ENCODE measurements at places on chromosomes 2 and 18.

DNA sequence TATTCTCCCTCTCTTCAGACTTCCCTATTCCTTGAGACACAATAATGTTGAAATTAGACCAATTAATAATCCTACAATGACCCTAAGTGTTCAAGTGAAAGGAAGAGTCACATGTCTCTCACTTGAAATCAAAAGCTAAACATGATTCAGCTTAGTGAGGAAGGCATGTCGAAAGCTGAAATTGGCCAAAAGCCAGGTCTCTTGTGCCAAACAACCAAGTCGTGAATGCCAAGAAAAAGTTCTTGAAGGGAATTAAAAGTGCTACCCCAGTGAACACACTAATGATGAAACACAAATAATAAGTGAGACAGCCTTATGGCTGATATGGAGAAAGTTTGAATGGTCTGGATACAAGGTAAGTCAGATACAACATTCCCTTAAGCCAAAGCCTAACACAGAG is 115.4 kb downstream of the PXDN start:
- no peak for DNase-seq

DNA sequence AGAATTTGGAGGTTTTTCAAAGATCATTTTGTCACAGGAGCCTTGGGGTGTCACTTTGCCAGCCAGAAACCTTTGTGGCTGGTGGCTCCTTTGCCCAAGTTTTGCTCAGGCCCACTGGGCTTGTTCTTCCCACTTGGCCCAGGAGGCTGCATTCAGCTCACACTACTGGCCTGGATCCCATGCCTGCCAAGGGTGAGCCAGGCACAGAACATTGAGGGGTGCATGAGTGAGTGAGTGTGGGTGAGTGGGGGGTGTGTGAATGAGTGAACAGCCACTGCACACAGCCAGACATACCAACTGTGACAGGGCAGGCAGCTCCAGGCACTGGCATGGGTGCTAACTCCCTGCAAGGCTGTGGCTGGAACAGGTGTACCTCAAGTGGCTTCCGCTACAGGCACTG is 39.6 kb downstream of the FAM171B start:
- no peak for DNase-seq

GRCh38 chr18:35703043-35703688 is 121.6 kb downstream of the GALNT1 start:
- DNase-seq = no peak

DNA sequence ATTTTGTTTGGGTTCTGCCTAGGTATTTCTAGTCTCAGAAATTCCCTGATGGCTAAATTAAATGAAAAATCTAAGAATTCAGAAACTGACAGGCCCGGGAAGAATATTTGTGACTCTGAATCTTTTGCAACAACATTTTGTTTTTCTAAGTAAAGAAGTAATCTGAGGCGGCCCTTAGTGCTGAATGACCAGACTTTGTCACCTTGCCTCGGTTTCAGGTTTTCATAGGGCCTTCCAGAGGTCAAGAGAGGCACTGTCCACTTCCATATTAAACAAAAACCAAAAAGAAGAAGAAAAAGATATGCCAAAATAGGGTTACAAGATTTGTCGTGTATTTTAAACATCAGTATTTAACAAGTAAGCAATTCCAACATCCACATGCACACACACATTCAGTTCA is 16.1 kb upstream of the CCNYL1 start:
- no peak for DNase-seq

DNA sequence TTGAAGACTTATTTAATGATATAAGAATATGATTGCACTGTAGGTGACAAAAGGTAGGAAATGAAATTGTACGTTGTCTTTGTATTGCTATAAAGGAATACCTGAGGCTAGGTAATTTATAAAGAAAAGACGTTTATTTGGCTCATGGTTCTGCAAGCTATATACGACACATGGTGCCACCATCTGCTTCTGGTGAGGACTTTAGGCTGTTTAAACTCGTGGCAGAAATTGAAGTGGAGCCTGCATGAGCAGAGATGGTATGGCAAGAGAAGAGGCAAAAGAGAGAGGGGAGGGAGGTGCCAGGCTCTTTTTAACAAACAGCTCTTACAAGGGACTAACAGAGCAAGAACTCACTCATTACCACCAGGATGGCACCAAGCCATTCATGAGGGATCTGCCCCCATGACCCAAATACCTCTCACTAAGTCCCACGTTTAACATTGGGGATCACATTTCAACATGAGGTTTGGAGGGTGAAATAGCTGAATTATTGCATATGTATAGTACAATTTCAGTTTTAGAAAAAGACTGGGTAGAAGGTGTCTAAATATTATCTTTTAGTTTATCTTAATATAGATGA is 86.8 kb downstream of the GULP1 start:
- DNase-seq = no peak

Measured in chondrocyte (in vitro differentiated cells).